Right ventricle myocardium superior (tissue), 1 donor: ENCODE measurements at places on chromosomes 5 and 9.
A peak's percentile ranks its signal among the peaks of the same experiment; 100 is the strongest.

DNA sequence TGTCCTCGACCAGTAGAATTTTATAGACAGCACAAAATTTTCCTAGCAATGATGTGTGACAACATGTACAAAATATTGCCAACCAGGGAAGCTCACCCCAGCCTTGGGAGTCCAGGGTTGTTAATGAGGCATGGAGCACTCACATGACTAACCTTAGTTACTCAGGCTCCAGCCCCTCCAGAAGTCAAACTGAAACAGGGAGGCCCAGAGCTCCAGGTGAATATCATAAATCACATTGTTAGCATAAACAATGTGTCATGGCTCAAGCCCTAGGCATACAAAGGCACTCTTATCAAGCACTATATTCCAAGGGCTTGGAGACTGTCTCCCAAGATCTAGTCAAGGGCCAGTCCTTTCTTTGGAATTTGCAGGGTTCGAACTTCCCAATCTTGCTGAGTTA is 44.4 kb downstream of the TNFAIP8 start:
- no peak for DNase-seq

GRCh38 chr9:136201609-136202453 is 3.1 kb downstream of the LHX3 start:
- DNase-seq: no peak

- DNase-seq: no peak
These were observed 85.9 kb downstream of the OSMR start for GRCh38 chr5:38931731-38932130.

- DNase-seq: no peak
These were observed 18.2 kb upstream of the ESM1 start for GRCh38 chr5:55003432-55004065.

DNA sequence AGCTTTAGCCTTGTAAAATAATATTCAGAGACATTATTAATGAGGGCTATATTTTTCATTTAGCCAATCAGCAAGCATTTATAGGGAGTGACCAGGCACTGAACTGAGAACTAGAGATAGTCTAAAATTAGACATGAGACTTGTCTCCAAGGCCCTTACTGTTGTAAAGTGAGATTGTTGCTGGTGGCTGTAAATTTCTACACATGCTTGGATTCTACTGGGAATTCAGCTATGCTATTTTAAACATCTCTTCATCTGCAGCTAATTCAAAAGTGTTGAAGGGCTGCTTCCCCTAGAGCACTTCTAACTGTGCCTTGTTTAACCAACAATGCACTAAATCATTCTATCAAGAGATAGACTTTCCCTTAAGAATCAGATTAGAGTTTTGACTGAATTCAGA is 67.4 kb downstream of the CHSY3 start:
- no peak for DNase-seq

GRCh38 chr5:179837076-179838011 is 16.6 kb downstream of the SQSTM1 start:
- no peak for DNase-seq

DNA sequence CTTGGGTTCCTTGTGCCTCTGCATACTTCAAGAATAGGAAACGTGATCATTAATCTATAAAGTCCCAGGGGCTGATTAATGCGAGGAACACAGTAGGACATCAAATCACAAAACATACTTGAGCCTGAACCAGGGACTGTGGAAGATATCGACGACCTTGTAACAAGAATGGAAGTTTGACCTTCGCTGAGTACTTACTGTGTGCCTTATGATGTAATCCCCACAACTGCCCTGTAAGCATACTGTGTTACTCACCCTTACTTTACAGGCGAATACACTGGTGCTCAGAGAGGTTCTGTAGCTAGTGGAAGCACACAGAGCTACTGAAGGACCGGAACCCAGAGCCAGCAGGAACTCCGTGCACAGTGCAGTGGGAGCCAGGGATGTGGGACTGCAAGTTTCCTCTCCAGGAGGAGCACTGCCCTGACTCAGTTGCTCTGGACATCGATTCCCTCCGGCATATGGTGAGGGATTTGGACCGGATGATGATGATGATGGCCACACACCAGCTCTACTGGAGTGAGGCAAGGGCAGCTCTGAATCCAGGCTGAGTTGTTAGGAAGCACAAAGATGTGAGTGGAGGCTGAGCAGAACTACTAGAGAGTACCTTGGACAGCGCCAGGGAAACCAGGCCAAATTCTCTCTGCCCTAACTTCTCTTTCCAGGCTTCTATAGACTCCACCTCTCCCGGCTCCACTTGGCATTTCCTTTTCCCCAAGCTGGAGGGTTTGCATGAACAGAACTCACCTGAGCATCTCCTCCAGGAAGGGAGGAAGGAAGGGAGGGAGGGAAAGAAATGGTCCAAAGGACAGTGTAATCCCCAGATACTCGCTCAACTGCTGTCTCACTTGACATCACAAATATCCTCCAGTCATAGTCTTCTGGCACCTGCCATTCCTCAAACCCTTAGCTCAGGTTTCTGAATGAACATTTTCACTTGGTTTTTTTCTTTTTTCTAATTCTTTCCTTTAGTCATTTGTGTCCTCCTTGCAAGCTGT is 1.5 kb upstream of the GABBR2 start:
- no peak for DNase-seq

GRCh38 chr9:97903177-97903576 is 19.1 kb downstream of the TRMO start:
- no peak for DNase-seq

- DNase-seq: no peak
These were observed 130.4 kb upstream of the CLINT1 start for GRCh38 chr5:157989296-157989695.

GRCh38 chr5:51567636-51568035 is 184.4 kb downstream of the ISL1 start:
- DNase-seq: no peak

DNA sequence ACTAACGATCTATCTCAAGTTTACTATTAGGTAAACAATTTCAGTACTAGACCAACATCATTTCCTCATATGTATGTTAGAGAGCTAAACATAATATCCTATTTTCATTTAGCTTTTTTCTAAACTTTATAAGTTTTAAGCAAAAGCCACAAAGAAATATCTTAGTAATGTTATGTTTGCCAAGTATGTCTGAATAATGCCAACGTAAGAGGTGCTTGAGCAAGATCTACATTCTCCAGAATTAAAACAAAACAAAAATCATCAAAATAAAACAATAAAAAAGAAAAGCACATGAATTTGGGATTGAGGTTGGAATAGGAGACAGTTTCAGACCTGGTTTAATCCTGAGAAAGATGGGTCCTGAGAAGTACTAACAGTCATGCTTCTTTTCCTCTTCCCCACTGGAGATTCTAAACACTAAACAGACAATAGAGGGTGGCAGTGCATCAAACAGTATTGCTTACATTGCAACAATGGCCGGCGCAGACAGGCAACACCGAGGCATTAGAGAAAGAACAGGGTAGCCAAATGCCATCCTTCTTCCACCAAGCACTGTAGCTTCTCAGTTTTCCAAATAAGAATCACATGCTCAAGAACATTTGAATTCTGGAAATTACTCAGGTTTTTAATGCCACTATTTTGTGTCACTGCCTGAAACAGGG is 33.6 kb downstream of the CSNK1A1 start:
- no peak for DNase-seq

GRCh38 chr5:83503662-83504061 is 32.1 kb downstream of the VCAN start:
- no peak for DNase-seq

- no peak for DNase-seq
These were observed 26.3 kb downstream of the FAXDC2 start for GRCh38 chr5:154824070-154824469.

GRCh38 chr5:135944967-135945560 is 9.7 kb downstream of the LECT2 start:
- no peak for DNase-seq

GRCh38 chr5:142319560-142320429 is 5.0 kb downstream of the SPRY4 start:
- DNase-seq: no peak

DNA sequence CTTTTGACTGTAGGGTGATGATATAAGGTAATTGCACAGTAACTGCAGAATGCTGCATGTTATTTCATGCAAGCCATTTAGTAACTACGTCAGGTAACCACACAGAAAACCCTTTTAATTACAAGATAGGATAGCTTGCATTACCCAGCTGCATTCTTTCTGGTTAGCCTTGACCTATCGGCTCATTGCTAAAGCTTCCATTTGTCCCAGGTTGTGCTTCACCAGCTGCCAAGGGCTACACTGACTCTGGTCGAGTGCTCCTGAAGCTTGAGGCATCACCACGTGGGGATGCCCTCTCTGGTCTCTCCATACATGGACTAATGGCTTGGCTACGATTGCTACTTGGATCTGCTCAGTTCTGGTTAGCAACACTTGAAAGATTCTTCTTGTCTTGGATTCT is 81.1 kb upstream of the SLC12A2 start:
- no peak for DNase-seq

GRCh38 chr9:126859111-126859510 is 1.3 kb upstream of the ZBTB34 start:
- DNase-seq: no peak

DNA sequence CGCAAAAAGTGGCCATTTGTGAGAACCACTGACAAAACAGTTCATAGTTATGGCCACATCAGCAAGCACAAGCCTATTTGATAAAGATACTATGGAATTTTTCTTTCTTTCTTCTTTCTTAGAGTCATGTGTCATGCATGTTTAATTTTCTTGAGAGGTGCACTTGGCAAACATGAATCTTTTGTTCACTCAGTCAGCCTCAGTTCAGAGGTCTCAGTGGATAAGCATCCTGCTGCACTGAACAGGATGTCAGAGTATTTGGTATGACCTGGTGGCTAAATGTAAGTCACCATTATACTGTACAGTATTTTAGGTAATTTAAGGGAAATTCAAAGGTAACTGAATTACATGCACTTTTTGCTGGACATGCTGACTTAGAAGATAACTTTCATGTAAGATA is 5.4 kb downstream of the NNT start:
- no peak for DNase-seq

DNA sequence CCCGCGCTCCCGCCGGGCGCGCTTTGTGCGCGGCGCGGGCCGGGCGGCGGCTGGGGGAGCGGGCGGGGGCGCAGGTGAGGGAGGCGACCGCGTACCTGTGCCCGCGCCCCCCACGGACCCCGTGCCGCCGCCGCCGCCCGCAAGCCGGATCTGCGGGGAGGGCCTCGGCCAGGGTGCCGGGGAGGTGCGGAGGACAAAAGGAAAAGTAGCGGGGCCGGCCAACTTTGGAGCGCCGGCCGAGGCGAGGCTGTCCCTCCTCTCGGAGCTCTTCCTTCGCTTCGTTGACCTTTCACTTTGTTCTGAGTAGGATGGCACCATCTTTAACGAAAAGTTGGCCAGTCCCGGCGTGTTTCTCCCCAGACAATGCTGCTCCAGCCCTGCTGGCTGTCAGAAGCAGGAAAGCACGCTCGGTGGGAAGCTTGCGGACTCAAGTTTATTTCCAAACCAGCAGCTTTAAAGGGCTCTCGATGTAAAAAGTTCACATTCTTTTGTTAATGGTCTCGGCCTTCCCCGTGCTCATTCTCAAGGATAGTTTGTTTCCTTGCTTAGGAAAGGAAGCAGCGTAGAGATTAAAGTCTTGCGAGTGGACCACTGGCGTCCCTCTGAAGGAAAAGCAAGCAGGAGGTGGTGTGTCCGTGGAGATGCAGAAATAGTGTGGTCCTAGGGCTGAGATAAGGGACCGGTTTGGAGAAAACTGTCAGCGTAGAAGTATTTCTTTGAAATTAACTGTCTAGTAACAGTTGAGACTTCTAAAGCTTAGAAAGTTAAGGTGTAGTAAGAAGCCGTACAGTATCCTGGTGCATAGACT is 639 bp downstream of the EHMT1 start:
- DNase-seq: peak; percentile 50

DNA sequence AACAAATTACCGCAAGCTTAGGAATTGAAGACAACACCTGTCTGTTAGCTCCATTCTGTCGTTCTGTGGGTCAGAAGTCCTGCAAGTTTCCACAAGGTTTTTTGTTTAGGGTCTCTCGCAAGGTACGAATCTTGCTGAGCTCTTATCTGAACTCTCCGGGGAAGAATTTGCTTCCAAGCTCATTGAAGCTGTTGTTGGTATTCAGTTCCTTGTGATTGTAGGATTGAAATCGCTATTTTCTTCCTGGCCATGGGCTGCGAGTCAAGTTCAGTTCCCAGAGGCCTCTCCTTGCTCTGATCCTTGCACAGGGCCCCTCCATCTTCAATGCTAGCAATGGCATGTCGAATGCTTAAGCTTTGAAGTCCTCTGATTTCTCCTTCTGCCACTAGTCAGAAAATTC is 53.5 kb upstream of the CNTLN start:
- no peak for DNase-seq
